ENCODE measurements at places on chromosomes 2 and 18.

DNA sequence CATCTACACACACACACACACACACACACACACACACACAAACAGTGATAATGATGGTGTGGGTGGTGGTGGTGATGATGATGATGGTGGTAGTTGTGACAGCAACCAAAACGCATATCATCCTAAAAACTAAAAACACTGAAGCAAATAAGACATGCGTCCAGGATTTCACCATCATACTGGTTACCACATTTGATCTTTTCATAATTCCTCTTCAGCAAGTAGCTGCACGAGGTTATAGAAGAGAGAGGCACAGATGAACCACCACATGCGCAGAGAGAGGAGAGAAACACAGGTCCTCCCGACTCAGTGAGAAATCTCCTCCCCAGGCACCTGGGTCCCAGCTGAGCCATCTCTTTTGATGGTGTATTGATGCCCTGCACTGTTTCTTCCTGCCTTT is 393.3 kb downstream of the METTL4 start:
- DNase-seq, result no peak

GRCh38 chr2:176080540-176081375 is 3.0 kb downstream of the EVX2 start:
- no peak for DNase-seq

GRCh38 chr2:129861666-129862288 is 117.7 kb upstream of the RAB6C start:
- no peak for DNase-seq

- DNase-seq, result no peak
Observed at GRCh38 chr2:54531558-54531957, 75.4 kb downstream of the SPTBN1 start.

DNA sequence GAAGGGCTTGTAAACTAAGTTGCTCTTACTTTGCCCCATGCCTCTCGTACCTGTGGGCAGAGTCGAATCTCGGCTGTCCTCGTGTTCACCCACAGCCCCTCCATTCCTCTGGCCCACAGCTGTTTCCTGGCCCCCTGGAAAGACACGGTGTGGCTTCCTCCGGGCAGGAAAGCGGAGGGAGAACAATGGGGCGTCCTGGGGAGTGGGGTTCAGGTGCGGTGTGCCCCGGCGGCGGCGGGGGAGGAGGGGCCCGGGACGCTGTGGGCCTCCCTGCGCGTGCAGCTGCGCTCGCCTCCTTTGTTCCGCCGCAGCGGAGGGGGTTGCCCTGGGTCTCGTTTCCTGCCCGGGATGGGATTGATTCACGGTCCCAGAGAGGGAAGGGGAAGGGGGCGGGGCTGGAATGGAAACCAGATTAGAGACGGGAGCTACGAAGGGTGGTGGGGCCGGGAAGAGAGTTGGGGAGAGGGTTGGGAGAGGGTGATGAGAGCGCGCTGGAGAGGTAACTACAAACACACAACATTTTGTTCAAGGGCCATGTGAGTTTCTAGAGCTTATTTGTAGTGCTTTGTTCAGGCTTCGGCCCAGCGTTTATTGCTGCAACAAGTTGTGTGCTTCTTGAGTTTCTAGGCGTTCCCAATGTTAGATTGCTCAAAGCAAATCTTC is 796 bp downstream of the MYO1B start:
- no peak for DNase-seq

GRCh38 chr18:69564602-69565001 is 163.9 kb downstream of the DOK6 start:
- no peak for DNase-seq

DNA sequence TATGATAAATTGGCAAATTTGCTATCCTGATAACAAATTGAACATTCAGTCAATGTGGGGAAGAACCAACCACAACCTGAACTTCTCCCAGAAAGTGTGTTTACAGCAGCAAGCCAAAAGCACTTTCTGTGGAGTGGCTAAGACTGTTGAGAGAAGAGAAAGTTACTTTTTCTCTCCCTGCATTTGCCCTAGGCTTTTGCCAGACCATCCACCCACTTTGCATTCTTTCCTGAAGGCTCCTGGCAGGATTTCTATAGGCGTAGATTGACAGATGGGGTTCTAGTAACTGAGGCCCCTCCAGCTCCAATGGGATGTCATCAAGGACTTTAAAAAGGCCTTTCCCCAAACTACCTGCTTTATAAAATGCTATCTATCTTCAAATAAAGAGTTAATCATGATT is 215.2 kb downstream of the GULP1 start:
- no peak for DNase-seq

- DNase-seq, result no peak
Observed at GRCh38 chr2:194999771-195000170, 657.3 kb upstream of the SLC39A10 start.

- DNase-seq, result no peak
Observed at GRCh38 chr2:143828763-143829537, 691.0 kb downstream of the ZEB2 start.

- no peak for DNase-seq
Observed at GRCh38 chr2:237932731-237933131, 34.1 kb upstream of the UBE2F start.

- DNase-seq, result no peak
Observed at GRCh38 chr2:202172439-202173211, 65.8 kb downstream of the SUMO1 start.

- no peak for DNase-seq
Observed at GRCh38 chr2:60882971-60883753, 1.8 kb downstream of the REL start.

GRCh38 chr2:42297322-42297936 is 63.6 kb downstream of the COX7A2L start:
- DNase-seq, result no peak

DNA sequence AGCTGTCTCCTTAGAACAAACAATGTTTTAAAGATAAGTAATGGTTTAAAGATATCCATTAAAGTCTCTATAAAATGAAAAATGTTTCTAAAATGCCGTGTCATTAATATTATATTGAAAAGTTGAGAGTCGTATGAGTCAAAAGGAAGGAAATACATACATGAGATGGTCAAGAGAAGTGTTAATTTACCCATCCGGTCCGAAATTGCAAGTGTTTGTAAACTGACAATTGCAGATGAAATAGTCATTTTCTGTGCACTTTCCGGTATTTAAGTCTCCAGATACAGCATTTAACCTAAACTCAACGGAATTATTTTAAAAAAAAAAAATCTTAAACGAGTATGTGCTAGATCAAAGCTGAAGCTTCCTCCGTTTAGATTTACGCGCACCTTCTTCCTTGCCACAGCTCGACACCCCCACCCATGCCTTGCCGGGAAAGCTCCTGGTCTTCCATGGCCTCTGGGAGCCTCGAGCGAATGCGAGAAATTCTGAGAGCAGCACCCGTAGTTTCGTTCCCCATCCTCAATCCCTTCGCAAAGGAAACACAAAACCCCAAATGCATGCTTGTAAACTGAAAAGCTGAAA is 1.8 kb downstream of the DSC3 start:
- DNase-seq, result no peak

DNA sequence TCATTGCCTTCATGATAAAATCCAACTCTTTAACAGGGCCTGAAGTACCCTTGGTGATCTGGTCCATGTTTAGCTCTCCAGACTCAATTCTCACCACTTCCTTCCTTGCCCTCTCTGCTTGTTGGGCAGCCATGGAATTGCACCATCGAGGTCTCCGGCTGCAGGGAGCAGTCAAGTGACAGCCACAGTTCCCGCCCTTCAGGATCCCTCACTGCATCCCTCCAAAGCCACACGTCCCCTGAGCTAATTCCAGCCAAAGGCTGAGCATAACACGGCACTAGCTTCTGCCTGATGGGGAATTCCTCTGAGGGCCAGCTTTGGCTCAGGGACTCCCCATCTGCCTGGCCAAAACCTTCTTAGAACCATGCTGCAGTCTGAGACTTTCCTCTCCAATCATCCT is 47.4 kb upstream of the SLC1A4 start:
- DNase-seq, result no peak

DNA sequence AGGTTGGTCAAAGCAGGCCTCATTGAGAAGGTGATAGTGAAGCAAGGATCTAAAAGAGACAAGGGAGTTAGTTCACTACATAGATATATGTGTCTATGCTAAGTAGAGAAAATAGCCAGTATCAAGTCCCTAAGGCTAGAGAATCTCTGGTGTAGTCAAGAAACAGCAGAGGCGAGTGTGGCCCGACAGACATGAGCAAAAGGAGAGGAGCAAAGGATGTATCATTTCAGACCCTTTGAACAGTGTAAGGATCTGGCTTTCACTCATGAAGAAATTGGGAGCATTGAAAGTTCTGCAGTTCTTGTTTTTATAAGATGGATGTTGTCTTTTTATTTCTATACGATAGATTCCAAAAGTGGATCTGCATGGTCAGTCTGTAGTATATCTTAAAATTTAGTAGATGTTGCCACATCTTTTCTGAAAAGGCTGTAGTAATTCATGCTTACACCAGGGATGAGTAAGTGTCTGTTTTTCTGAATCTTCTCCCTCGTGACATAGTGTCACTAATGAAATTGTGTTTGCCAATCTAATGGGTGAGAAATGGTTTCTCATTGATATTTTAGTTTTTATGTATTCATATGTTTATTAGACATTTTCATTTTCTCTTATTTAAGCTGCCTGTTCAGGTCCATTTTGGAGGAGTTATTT is 18.8 kb downstream of the SP100 start:
- DNase-seq, result no peak

DNA sequence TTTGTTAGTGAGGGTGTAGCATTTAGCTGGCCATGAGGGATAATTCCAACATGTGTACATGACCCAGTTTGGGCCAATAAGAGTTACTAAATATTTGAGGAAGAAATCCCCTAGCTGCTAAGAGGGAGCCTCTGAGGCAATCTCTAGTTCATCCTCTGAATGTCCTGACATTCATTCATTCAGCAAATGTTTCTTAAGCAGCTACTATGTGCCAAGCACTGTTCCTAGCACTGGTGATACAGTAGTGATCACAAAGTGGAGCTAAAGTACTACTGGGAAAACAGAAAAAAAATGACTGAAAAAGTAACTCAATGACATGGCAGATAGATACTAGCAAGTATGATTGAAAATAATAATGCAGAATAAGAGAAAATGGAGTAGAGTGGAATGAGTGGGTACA is 79.8 kb upstream of the PID1 start:
- no peak for DNase-seq

DNA sequence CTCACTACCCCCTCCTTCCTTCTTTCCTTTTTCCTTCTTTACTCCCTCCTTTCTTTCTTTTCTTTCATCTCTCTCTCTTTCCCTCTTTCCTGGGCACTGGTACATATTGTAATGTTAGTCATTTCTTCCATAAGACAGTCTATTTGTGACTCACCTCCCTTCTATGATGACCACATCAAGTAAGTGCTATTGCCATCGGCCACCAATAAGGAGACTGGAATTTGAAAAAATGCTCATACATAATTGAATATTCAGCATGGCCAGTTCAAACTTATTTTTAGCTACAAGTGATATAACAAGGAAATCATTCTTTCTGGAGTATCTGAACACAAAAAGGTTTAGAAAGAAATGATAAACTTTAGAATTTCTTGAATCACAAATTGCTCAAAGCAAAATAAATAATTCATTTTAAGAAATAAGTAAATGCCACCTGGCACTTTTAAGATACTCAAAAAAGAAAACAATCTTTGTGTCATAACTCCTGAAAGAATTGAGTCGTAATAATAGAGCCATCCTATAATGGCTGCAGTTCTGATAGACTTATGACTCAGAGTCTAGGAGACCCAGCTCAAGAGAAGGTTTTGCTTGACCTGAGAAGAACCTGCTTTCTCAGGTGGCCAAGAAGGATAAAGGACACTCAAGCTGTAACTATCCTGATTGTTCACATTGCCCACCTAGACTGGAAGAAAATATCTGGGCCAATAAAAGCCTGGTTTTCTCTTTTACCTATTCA is 51.6 kb upstream of the CCBE1 start:
- DNase-seq, result peak; percentile 46

DNA sequence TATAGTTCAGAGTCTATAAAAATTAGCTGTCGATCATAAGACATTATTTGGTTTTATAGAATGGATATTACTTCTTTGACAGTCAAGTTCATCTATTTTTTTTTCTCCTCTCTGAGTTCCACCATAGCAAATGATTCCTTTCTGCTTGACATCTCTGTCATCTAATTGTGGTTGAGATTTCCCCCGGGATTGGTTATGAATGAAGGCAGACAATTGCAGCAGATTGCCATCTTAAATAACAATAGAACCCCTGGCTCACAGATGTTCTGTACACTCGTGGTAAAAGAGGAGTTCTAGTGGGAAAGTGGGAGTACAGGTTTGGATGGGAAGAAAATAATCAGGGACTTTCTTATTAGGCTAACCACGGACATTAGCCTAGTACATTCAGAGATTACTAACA is 292.1 kb upstream of the NRXN1 start:
- DNase-seq, result no peak

DNA sequence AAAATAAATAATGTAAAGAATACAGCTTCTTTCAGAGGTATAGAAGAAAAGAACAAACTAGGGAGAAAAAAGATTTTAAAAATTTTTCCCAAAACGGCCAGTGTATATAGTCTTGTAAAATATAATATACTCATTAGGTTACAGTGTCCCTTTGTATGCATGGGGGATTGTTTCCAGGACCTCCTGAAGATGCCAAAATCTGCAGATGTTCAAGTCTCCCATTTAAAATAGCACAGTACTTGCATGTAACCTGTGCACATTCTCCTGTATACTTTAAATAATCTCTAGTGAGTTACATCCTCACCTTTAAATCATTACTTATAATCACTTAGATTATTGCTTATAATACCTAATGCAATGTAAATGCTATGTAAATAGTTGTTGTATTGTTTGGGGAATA is 80.6 kb upstream of the LRRTM4 start:
- DNase-seq, result no peak

DNA sequence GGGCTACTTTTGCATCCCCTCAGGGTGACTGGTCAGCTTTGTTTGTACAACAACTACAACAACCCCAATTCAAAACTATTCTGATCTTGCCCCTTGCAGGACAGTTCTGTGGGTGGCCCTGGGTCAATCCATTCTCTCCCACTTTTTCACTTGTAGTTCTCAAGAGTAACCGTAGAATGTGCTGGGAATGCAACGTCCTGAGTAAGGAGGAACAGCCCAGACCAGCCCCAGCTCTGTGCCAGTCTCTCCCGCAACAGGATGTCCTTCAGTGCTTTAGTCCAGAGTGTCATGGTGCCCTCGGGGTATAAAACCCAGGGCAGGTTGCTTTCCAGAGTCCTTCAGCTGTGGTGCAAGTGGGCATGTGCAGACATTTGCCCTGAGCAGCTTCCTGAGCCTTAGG is 22.1 kb upstream of the TEX51 start:
- no peak for DNase-seq

DNA sequence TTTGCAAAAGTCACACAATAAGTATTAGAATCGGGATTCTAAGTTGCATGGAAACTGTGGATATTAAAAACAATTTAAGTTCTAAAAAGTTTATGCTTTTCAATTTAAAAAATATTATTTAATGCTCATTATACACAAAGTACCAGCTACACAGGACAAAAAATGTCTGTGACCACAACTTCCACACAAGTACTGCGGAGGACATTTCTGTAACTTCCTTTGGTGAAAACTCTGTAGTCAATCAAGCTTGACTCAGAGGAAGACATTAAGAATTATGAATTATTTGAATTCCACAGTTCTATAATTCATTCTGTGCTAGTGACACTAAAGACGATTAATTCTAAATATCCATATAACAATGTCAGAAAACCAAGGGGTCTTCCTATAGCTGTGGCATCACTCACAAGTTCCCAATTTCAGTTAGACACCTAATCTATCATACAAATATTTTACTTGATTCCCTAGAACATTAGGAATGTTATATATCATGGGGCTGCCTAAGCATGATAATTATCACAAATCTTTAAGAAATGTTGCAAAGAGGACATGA is 120.5 kb downstream of the AFF3 start:
- DNase-seq, result no peak
